ENCODE measurements at places on chromosomes 7 and 10. TPM values are rescaled to one million over a fixed set of nuclear protein-coding genes. Genes with fewer than 3 reads are reported as not detected.

The LOXL4 gene
- not detected for total RNA-seq

The CCL24 gene
- not detected for total RNA-seq

The ACBD7 gene
- 0.77 TPM for total RNA-seq

The MOGAT3 gene
- total RNA-seq, result not detected

The GRID2IP gene
- total RNA-seq, result 0.18 TPM

The ATOH7 gene
- not detected for total RNA-seq

The IFIT5 gene
- 12.7 TPM for total RNA-seq

The PIP gene
- total RNA-seq, result not detected

DNA sequence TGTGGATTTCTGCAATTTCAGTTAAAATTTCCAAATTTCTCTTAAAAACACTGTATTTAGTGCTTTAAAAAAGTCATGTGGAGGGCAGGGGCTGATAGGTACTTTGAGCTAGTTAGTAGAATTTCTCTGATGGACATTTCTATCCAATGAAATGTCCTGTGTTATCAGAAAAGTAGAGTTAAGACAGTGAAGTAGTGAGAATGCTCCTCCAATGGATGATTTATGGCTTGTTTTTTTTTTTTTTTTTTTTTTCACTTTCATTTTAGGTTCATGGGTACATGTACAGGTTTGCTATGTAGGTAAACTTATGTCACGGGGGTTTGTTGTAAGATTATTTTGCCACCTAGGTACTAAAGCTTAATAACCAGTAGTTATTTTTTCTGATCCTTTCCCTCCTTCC is 55.0 kb downstream of the BTAF1 start:
- no peak for DNase-seq

DNA sequence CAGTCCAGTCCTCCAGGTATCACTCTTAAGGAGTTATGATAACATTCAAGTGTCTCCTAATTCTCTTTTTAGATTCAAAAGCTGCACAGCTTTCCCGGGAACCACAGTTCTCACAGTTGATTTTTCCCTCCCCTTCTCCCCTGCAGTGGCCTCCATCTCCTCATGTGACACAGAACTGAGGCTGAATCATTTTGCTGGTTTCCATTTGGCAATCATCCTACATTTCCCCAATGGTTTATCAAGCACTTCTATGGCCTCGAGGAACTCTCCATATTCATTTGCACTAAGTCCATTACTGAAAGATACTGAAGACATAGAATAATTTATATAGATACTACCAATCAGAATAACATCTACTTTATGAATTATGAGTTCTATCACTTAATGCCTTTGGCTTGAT is 484.9 kb downstream of the GPAM start:
- no peak for DNase-seq

GRCh38 chr7:16320099-16320660 is 101.2 kb downstream of the CRPPA start:
- DNase-seq, result no peak

DNA sequence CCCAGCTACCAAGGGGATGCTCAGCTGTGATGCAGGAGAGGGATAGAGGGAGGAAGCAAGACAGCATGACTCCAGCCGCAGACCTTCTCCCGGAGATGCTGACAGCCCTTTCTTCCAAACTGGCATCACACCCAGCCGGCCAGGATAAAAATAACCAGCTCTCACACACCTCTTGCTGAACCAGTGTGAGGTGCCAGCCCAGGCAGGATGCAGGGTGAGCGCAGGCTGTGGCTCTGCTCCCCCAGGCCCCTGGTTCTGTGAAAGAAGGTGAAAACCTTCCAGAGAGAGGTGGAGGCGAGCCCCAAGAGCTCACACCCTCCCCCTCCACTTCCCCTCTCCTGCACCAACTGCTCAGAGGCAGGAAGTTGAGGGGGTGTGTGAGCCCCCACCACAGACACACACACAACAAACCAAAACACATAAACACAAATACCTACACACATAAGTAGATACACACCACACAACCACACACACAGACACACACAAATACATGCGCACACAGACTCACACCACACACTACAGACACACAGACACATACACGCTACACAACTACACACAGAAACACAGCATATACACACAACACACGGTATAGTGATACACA is 4.0 kb downstream of the GPR15LG start:
- no peak for DNase-seq

DNA sequence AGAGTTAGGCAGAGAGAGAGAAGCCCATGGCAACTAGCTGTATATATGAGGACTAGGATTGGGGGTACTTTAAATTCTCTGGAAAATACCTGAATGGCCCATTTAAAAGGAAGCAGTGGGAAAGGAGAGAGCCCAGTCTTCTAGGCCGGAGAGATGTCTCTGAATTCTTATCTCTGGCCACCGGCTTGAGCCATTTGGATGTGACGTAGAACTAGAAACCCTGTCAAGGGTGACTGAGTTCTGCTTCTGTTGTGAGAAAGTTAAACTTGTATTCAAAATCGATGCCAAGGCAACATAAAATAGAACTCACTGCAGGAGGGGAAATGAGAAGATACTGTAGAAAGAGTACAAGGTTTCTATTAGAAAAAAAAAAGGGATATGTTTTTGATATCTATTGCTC is 6.3 kb upstream of the GSTK1 start:
- DNase-seq, result no peak

GRCh38 chr7:55381696-55382095 is 16.6 kb downstream of the LANCL2 start:
- DNase-seq, result no peak

DNA sequence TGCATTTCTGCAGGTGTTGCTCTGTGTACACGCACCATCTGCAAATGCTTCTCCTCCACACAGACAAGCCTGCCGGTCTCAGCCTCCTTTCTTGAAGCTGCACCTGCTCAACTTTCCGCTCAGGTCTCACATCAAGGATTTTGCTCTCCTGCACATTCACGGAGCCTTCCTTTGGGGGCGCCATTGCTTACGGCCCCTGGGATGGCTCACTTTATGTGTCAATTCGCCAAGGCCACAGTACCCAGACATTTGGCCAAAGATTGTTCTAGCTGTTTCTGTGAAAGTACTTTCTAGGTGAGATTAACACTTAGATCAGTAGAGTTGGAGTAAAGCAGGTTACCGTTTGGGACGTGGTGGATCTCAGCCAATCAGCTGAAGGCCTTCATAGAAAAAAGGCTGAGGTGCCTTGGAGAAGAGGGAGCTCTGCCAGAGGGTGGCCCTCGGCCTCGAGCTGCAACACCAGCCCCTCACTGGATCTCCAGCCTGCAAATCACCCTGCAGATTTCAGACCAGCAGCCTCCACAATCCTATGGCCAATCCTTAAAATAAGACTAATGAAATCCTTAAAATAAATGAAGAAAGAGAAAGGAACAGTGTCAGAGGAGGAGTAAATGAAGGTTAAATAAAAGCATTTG is 39.9 kb upstream of the PPP2R2D start:
- DNase-seq, result no peak

DNA sequence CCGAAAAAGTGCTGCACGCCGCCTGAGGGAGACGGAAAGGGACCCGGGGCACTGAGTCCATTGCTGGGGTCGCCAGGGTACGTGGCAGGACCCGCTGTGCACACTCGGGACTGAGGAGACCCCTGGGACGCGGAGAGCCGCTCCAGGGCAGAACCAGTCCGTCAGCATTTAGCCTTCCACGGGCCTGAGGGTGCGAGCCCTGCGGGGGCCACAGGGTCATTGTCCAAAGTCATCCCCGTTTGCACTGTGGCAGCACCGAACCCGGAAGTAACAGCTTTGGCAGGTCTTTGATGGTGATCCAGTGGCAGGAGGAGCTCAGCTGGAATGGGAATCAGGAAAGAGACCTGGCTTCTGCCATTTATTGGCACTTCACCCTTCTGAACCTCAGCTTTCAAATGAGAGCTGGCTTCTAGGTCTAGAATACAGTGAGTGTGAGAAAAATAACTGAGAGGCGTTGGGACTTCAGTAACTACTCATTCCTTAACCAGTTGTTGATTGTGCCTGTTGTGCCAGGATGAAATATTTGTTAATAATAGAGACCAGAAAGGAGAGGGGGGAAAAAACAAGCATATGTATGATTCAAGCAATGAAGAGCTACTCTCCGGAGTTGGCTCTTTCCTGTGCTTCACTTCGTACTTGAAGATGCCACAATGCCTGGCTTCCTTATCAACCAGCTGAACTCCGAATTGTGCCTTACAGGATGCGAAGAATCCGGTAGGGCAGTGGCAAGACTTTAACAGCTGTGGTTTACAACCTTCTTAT is 811 bp upstream of the ARHGAP12 start:
- peak; percentile 25 for DNase-seq

DNA sequence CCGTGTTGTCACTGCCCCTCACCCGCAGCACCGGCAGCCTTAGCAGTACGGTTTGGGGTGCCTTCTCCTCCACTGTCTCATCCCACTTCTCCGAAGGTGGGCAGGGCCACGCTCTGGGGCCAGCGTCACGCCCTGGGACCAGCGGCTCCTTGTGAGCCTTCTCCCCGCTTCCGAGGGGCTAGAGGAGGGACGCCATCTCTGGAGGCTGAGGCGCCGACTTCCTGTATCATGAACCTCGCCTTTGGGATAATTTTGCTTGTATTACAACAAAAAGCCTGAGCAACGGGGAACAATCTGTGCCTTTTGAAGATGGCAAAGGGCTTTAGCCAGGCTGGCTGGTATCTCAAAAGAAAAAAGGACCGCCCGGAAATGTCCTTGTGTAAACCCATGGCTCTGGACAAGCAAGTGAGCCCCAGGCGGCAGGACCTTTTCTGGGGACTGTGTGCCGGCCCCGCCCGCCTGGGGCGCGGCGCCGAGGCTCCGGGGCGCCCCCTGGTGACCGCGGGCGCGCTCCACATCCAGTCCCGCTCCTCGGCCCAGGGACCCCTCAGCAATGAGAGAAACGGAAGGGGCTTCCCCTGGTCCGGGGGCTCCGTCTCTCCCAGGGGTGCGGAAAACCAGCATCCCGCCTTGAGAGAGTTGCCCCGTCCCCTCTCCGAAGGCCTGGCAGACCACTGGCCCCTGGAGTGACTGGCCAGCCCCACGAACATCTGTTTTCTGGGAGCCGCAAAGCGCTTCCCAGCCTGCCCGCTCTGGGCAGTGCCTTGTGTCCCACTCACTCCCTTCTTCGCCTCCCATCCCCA is 3.8 kb downstream of the DEPP1 start:
- peak; percentile 66 for DNase-seq

DNA sequence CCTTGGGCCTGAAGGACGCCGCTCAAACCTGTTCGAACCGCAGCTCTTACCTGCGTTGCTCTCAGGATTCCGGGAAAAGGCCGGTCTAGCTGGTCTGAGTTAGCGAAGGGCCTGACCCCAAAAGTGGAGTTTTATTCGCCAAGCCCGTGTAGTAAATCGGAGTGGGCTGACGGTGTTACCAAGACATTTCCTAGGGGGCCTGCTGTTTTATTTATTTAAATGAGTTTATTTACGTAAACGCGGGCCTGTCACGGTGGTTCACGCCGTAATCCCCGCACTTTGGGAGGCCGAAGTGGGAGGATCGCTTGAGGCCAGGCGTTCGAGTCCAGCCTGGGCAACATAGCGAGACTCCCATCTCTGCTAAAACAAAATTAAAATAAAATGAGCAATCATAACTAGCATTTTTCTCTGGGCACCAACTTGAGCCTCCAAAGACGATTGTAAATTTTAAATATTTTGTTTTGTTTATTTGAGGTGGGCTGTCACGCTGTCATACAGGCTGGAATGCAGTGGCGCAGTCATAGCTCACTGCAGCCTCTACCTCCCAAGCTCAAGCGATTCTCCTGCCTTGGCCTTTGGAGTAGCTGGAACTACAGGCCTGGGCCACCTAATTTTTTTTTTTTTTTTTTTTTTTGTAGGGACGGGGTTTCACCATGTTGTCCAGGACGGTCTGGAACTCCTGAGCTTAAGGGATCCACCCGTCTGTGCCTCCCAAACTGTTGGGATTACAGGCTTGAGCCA is 903 bp downstream of the ZNF655 start:
- no peak for DNase-seq

DNA sequence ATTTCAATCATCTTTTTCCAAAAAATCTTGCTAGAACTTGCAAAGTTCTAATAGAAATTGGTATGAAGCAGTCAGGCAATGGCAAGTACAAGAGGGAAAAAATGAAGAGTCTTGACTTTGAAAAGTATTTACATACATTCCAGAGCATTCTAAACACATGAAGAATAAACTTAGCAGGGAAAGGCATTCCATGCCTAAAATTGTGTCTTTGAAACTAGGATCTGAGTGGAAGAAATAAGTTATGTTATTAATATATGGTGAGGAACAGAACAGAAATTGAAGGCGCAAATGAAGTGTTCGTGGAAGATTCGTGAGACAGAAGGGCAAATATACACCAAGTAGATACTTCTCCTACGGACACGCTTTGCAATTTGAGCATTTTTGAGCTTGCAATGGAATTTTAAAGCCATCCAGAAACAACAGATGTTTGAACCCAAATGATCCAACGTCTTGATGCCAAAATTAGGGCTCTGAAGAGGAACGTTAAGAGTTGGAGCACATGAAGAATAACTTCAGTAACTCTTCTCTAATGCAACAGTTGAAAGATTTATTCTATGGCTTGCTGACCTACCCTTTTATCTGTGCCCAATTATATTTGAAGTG is 40.6 kb upstream of the SEPTIN7 start:
- DNase-seq, result no peak

DNA sequence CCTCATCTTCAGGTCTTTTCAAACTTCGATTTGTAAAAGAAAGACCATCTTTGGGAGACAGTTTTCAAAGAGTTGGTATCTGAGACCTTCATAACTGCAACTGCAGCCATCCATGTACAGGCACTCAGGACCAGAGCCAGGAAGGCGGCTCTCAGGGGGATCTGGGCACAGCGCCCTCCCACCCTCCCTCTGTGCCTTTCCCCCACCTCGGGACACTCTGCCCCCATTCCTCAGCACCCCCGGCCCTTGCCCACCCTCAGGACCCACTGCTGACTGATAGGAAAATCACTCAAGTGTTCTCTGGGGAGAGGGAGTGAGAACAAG is 143.6 kb downstream of the CUBN start:
- no peak for DNase-seq

GRCh38 chr7:121073463-121074099 is 85.1 kb downstream of the CPED1 start:
- DNase-seq, result no peak

- peak; percentile 23 for DNase-seq
Observed at GRCh38 chr10:13158401-13158800, 3.0 kb upstream of the MCM10 start.

- no peak for DNase-seq
Observed at GRCh38 chr10:124474514-124475070, 13.0 kb downstream of the LHPP start.

DNA sequence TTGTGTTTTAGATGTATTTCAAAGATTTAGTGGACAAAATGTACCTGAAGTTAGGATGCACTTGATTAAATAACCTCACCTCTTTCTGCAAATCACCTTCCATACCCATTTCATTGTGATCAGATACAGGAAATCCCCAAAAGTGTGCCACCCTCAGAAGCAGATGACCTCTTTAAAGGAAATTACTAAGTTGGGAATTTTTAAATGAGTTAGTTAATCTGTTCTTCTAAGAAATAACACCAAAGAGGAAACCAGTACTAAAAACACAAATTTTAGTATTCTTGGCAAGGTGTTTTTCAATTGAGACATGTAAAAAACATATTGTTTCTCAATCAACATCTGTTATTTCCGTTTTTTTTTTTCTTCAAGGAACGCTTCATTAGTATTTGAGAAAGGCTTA is 4.6 kb upstream of the SEMA3A start:
- no peak for DNase-seq
